AG04450 (cell line): ENCODE measurements at places on chromosomes 3 and 15.

DNA sequence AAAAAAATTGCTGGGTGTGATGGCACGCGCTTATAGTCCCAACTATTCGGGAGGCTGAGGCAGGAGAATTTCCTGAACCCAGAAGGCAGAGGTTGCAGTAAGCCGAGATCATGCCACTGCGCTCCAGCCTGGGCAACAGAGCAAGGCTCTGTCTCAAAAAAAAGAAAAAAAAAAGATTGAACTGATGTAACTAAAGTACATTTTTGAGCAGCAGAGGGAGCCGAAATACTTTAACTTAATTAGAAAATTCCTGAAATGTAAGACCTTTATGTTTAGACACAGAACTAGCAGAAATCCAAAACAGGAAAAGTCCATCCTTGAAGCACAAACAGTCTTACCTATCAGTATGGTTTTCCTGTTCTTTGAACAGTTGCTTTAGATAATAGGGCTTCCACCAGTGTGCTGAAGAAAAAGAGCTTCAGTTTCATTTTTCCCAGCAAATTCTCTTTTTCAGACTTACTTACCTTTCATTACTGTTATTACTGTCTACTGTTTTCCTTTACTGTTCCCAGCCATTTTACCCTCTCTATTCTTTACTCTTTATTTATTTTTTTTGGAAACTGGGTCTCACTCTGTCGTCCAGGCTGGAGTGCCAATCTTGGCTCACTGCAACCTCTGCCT is 33.4 kb upstream of the ZNF609 start:
- peak; percentile 13 for DNase-seq

DNA sequence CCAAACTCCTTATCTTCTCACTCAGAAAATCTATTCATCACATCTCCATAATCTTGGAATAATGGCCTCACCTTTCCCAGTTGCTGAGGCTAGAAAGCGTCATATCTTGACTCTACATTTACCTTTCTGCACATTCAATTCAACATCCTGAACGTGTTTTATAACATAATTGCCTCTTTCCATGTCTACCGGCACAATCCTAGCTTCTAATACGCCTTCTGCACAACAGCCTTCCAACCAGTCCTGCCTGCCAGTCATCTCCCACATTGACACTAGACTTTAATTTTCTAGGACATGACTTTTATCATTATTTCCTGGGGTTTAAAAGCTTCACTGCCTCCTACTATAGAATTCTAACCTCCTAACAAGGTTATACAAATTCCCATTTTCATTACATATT is 906.6 kb downstream of the ROBO1 start:
- DNase-seq, result no peak

GRCh38 chr3:13536432-13536831 is 12.5 kb upstream of the FBLN2 start:
- no peak for DNase-seq

DNA sequence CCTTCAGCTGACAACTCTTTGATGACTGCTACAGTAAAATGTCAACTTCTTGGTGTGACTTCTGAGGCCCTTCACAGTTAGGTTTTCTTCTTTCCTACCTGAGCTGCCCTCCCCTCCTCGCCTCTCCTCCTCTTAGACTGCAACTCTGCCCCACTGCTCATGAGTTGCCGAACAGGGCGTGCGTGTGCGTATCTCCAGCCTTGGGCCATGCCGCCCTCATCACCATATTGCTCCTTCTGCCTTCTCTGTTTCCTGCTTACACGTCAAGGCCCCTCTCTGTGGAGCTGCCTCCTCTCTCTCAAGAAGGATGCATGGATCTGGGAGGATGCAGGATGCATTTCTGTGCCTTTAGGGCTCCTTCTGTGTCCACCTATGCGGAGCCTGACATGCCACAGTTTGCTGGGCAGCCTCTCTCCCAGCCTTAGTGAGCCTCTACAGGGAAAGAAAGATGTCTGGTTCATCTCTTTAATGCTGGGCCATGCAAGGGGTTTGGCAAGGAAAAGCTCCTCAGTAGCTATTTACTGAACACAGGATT is 205.9 kb downstream of the RPLP1 start:
- DNase-seq, result no peak

- DNase-seq, result no peak
These were observed at the start of gene CAMP for GRCh38 chr3:48222616-48223513. Gene CAMP (plus strand): TSS chr3:48223495. CDS start chr3:48223512, 17 bp downstream.

GRCh38 chr3:182886497-182886896 is 93.2 kb downstream of the ATP11B start:
- DNase-seq, result no peak

- no peak for DNase-seq
These were observed 76.5 kb downstream of the CD200R1L start for GRCh38 chr3:112770032-112770626.

- no peak for DNase-seq
These were observed 21.2 kb downstream of the STARD5 start for GRCh38 chr15:81302701-81303109.

GRCh38 chr3:45917146-45917898 is 25.9 kb upstream of the CXCR6 start:
- DNase-seq, result no peak

GRCh38 chr3:184758056-184758455 is 46.2 kb upstream of the MAGEF1 start:
- no peak for DNase-seq

DNA sequence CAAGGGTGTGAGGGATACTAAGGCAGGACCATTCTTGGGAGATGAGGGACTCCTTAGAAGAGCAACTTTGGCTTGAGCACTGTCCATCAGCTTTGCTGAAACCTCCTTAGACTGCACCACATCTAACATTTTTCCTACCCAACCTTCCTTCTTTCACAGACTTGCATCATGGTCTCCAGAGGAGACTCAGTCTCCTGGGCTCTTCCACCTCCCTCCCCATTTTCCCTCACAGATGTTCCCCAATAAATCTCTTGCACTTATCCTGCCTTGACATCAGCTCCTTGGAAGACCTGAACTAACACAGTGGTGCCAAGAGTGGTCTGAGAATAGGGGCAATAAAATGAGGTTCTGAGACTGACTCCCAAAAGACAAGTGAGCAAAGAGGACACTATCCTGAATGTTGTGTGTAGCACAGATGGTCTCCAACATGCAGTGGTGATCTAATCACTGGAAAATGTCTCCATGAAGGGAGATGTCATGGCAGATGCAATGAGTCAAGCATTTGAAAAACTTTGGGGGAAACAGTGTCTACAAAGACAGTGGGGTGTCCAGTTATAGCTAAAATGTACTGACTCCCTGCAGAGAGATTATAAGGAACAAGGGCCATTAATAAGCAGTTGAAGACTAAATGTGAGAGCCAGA is 26.0 kb upstream of the BOC start:
- DNase-seq, result no peak

- DNase-seq, result peak; percentile 88
These were observed 71.1 kb downstream of the CCNL1 start for GRCh38 chr3:157088601-157089454.

- DNase-seq, result no peak
These were observed 2.5 kb downstream of the TWF2 start for GRCh38 chr3:52236424-52236886.

DNA sequence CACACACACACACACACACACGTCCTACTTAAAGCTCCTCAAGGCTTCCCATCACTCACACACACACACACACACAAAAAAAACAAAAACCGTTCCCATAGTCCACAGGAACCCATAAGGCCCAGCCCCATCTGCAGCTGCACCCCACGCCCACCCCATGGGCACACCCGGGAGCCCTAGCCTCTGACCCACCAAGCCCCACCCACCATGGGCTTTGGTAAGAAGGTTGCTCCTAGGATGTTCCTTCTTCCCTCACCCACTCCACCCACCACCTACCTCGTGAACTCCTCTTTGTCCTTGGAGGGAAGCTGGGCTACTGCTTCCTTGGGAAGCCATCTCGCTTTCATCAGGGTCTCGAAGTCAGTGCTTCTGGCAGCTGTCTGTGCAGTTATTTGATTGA is 115.1 kb downstream of the TPRA1 start:
- DNase-seq, result no peak

DNA sequence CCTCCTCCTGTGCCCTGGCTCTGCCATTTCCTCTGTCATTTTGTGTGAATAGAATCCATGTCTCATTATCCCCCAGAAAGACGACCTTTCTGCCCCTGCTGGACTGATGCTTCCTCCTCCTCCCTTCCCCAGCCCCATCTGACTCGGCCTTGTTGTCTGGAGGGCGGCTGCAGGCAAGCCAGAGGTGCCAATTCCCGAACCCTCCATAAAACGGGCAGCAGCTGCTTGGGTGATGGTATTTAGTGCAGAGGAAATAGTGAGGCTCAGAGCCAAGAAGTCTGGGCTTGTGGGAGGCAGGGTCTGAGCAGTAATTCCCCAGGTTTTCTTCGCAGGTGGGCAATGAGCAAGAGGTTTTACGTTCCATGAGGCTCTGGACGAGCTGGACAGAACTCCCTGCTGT is 71.2 kb downstream of the ITGA11 start:
- DNase-seq, result no peak

GRCh38 chr15:89095073-89095472 is 6.8 kb downstream of the ABHD2 start:
- no peak for DNase-seq

GRCh38 chr3:66068255-66068654 is 29.5 kb upstream of the MAGI1 start:
- no peak for DNase-seq

- no peak for DNase-seq
These were observed 38.9 kb downstream of the TOPAZ1 start for GRCh38 chr3:44280631-44281030.

DNA sequence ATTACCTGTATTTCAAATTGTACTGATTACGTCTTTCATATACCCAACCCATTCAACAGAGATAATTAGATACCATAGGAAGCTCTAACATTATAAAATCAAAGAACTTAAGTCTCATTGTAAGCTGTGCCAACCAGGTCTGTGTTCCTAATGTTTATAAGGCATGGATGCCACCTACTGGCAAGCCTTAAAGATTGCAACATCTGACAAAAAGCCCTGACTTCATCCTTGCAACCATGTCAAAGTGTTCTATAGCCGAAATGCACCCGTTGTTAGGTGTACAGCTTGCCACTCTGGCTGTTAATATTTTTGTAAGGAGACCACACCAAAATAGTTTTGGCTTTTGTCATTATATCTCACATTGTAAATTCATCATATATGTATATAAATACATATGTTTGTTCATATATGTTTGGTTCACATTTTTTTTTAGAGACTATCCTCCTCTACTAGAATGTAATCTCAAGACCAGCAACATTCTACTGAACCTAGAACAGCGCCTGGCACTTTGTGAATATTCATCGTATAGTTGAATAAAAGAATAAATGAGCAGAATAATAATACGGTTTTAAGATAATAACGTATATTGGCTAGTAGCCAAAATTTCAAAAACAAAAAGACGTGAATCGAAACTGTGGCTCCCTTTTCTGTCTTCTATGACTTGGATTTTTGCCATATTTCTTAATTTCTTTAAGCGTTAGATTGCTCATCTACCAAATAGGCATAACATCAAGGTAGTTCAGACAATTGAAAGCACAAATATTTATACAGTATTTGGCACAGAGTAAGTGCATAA is 258.1 kb downstream of the TBL1XR1 start:
- DNase-seq, result peak; percentile 65

DNA sequence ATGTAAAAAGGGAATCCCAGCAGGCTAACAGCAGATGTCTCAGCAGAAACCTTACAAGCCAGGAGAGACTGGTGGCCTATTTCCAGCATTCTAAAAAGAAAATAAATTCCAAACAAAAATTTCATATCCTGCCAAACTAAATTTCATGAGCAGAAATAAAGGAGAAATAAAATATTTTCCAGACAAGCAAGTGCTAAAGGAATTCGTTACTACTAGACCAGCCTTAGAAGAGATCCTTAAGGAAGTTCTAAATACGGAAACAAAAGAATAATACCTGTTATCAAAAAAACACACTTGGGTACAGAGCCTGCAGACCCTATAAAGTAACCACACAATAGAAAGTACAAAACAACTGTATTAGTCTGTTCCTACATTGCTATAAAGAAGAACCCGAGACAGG is 41.4 kb downstream of the HDGFL3 start:
- no peak for DNase-seq

- no peak for DNase-seq
These were observed 51.7 kb upstream of the SLC4A7 start for GRCh38 chr3:27535809-27536392.

DNA sequence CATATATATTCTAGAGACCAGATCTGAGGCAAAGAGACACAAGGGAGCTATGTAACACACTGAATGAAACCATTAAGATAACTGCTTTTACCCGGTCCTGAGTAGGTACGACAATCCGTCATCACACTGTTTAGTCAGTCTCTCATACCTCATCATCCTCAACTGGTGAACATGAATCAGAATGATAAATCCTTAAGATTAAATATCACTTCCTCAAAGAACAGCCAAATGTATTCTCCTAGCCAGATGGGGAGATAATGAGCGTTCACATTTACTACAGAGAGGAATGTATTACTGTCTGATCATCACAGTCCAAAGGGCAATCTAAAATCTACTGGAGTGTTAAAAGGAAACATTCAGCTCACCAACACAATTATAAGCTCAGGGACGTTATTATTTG is 319.4 kb upstream of the STAC start:
- DNase-seq, result no peak

GRCh38 chr15:48285329-48286214 is 45.7 kb upstream of the DUT start:
- peak; percentile 82 for DNase-seq

GRCh38 chr3:64398006-64398405 is 172.7 kb upstream of the PRICKLE2 start:
- DNase-seq, result no peak

DNA sequence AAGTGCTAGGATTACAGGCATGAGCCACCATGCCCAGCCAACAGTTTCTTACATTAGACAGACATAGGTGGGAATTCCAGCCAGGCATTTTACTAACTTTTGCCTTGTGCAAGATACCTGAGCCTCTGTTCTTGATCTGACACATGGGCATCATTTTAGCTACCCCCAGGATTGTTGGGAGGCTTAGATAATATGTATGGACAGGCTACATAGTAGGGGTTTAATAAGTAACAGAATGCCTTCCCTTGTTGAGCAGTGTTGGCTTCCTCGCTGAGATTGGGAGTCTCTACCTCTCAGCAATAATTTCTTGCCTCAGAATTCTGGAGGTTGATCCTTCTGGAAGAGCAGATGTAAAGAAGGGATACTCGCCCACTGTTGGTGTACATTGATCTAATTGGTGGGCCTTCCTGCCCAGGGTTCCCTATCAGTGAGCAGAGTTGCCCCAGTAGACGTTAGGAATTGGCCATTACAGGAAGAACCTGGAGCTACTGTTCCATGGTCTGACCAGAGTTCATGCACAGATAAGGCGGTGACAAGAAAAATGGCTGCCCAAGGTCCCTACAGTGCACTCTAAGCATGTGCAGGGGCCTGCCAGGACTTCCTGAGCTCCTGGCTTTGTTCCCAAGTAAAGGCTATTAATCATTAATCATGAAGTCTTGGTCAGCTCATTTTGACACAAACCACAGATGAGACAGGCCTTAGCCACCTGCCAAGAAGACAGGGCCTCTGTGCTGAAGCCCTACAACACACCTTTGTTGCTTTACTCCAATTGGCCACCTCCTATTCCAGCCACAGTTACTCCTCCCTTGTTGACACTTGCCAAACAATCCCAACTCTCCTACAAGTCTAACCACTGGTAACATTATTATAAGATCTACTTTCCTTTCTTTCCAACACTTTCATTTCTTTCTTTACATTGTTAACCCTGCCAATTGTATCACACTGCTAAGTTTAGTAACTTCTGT is 5.0 kb upstream of the IL17RE start:
- DNase-seq, result no peak
